Activated CD4-positive, alpha-beta T cell treated with anti-CD3 and anti-CD28 coated beads, Interleukin-2, amount 50 U/mL, for 4 hours (primary cell): ENCODE measurements at places on chromosomes 4 and X.

GRCh38 chr4:107034091-107034995 is 1.8 kb downstream of the DKK2 start:
- no peak for DNase-seq

- no peak for DNase-seq
Measured at GRCh38 chr4:108532738-108533137, 87.6 kb upstream of the RPL34 start.

GRCh38 chrX:107716118-107716684 is 59.4 kb downstream of the TSC22D3 start:
- DNase-seq: no peak

DNA sequence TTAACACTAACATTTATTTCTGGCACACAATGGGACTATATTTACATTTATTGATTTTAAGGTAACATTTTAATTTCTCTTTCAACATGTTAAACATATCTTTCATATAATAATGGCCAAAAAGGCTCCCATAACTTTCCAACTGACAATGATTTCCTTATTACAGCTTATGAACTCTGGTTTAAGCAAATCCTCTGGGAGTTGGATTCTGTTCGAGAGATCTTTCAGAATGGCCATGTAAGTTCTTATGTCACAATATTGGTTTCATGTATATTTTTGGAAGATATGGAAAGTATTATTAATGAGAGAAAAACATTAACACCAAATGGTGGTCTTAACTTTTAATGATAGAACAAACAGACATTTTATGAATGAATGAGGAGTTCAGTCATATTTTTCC is 4.1 kb downstream of the TDO2 start:
- DNase-seq: no peak

DNA sequence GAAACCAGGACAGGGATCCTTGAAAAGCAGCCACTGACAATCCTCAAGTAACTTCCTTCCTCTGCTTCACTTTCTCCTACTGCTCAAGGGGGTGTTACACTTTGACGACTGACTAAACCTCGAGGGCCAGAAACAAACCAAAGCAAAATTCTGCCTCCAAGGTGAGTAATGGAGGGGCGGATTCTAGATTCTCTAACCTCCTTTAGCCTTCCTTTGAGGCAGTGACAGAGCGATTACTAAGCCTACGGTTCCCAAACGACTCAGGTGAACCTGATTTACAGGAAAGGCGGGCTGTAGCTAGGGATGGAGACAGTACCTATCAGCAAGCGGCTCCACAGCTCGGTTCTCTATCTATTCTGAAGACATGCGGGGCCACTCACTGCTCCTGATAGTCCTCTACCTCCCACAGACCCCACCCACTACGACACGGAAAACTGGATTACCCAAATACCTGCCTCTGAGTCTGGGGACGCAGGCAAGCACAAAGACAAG is 487 bp downstream of the TBCK start:
- peak; percentile 54 for DNase-seq

DNA sequence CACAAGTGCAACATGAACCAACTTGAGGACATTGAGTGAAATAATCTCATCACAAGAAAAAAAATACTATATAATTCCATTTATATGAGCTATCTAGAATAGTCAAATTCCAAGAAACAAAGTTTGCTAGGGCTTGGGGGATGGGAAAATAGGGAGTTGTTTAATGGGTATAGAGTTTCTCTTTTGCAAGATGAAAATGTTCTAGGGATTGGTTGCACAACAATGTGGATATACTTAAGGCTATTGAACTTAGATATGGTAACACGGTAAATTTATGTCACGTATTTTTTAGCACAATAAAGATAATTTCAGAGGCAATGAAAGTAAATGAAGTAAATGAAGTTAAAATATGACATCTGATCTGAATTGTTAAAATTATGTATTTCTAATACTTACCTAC is 7.9 kb downstream of the MFSD8 start:
- DNase-seq: no peak

DNA sequence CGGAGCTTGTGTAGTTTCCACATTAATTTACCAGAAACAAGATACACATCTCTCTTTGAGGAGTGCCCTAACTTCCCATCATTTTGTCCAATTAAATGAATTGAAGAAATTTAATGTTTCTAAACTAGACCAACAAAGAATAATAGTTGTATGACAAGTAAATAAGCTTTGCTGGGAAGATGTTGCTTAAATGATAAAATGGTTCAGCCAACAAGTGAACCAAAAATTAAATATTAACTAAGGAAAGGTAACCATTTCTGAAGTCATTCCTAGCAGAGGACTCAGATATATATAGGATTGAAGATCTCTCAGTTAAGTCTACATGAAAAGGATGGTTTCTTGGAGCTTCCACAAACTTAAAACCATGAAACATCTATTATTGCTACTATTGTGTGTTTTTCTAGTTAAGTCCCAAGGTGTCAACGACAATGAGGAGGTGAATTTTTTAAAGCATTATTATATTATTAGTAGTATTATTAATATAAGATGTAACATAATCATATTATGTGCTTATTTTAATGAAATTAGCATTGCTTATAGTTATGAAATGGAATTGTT is at the start of gene FGB:
Gene FGB, plus strand, starts transcription at position 315 of the 558 bp plus-strand sequence. Its CDS starts 8 bp downstream, at position 323.
- no peak for DNase-seq

GRCh38 chrX:69538321-69538876 is 34.3 kb downstream of the NALF2 start:
- peak; percentile 69 for DNase-seq

- DNase-seq: no peak
Measured at GRCh38 chrX:133922390-133922771, 63.0 kb downstream of the GPC3 start.

DNA sequence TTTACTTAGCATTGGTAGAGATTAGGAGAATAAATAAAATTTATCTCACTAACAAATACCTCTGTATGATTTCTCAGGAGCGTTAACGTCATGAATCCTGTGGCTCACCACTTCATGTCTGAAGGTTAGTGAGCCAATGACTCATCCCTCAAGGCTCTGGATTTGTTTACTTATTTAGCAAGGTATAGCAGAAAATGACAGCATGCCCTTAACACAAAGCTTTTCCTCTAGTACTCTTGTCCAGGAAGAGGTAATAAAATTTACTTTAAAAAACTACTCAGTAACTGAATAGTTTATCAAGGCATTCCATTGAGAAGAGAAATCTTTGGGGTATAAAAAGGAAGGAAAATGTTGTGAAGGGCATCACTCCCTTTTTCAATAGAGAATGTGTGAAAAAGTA is 823.8 kb downstream of the CCSER1 start:
- DNase-seq: no peak

GRCh38 chr4:160021870-160022269 is 919.0 kb downstream of the RAPGEF2 start:
- DNase-seq: no peak

DNA sequence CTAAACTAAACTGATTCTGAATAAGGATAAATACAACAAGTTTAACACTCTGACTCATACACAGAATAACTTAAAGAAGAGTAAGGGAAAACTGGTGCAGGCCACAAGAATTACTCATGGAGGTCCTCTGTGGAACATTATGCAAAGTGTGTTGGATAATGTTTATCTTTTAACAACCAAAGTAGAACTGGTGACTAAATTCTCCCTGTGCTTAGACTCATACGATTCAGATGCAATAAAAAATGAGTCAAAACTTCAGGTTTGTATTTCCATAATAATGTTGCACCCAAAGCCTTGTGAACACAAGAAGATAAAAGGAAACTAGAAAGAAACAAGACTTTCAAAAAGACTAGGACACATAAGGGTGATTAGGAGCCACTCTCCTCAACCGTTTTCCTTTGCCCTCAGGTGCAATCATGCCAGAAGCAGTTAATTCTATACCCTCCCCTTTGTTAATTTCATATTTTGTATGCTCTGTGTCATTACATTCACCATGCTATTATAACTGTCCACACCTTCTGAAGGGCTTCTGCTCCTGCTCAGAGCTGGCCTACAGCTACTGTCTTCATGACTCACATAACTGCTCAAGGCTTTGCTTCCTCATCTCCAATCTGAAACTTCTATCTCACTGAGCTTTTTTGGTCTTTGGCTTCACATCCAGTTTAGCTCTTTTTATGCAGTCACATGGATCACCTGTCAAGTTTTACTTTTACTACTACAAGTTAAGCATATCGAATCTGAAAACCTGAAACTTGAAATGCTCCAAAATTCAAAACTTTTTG is 60.2 kb downstream of the KCNIP4 start:
- no peak for DNase-seq

DNA sequence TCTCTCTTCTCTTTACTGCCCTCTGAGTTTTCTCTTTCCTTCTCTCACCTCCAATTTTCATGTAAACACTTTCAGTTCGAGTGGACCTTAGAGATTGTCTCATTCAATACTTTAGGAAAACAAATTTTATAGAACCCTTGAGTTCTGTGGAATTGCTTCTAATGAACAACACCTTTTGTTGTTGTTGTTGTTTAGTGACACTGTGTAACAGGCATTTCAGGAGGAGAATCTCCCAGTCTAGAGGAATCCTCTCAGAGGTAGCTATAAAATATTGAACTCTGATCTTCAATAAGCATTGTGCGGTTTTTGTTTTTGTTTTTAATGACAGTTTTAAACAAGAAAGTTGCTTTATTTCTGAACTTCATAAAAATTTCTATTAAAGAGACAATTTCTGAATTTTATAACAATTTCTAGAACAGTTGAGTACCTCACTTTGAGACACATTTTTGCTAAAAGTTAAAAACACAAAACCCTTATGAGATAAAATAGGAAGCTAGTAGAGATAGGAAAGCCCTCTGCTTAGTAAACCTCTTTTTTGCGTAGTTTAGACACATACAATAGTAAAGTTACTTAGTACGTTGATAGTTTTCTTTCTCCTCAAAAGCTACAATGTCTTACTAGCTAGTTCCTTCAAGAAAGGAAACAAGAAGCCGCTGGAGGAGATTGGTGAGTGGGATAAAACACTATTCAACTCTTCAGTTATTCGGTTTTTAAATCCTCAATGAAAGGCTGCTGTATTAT is 38.8 kb downstream of the CLCN3 start:
- DNase-seq: no peak

- no peak for DNase-seq
Measured at GRCh38 chr4:6319530-6320150, 50.0 kb downstream of the WFS1 start.

GRCh38 chr4:76969941-76970529 is 20.5 kb downstream of the SEPTIN11 start:
- no peak for DNase-seq

- no peak for DNase-seq
Measured at GRCh38 chr4:70666369-70666768, at the start of gene JCHAIN. Gene JCHAIN (minus strand): TSS chr4:70666508. CDS start chr4:70666490, 18 bp downstream.

DNA sequence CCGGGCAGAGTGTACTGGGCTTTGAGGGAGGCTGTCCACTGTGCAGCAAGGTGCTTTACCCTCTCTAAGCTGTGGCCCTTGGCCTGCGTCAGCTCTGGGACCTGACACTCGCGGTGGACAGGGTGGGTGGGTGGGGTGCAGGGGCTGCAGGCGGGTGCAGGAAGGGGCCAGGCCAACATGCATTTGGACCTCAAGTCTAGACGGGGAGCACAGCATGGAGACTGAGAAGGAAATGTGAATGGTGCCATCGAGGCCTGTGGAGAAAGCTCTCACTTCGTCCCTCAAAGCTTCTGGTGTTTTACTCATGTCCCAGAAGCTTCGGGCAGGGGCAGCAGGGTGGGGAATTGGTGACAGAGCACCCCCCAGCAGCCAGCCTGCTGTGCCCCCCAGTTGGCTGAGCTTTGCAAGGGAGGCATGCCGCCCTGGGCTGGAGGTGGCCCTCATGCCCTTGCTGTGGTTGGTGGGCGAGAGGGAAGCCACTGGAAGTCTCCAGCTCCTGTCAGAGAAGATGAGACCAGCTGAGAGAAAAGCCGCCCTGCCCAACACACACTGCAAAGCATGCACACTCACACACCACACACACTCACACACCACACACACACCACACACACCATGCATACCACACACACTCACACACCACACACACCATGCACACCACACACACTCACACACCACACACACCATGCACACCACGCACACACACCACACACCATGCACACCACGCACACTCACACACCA is 12.3 kb downstream of the PNMA6E start:
- no peak for DNase-seq

GRCh38 chr4:81204571-81204970 is 10.5 kb downstream of the PRKG2 start:
- DNase-seq: no peak

DNA sequence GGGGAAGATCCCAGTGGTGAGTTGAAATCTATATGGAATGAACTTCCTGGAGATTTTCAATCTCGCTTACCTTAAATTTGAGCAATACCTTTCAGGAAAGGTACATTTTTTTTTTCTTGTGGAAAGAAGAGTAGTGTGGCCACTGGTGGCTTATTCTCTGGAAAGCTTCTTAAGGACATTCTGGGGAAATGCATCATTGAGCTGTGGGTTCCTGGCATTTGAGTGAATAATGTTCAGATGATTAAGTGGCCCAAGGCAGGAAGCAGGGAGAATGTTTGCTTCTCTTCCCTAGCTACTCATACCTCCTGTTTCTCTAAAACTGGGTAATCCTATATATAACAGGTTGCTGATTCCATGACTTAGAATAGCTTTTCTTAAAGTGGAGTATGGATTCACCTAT is 31.8 kb downstream of the STAG2 start:
- no peak for DNase-seq

DNA sequence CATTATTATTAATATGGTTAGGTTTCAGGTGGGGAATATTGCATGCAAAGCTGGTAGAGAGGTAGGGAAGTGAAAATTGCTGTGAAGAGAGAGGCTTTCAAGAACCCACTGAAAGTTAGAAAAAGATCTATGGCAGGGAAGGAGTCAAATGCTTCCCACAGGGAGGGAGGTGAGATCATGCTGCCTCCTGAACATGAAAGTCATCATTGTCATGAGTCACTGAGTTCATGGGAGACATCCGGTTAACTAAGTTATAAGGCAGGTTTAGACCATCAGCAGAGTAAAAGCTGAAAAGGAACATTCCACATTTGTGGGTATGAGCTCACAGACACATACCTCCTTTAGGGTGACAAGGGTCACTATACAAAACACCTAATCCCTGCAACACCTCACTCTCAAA is 16.2 kb downstream of the GATB start:
- no peak for DNase-seq

DNA sequence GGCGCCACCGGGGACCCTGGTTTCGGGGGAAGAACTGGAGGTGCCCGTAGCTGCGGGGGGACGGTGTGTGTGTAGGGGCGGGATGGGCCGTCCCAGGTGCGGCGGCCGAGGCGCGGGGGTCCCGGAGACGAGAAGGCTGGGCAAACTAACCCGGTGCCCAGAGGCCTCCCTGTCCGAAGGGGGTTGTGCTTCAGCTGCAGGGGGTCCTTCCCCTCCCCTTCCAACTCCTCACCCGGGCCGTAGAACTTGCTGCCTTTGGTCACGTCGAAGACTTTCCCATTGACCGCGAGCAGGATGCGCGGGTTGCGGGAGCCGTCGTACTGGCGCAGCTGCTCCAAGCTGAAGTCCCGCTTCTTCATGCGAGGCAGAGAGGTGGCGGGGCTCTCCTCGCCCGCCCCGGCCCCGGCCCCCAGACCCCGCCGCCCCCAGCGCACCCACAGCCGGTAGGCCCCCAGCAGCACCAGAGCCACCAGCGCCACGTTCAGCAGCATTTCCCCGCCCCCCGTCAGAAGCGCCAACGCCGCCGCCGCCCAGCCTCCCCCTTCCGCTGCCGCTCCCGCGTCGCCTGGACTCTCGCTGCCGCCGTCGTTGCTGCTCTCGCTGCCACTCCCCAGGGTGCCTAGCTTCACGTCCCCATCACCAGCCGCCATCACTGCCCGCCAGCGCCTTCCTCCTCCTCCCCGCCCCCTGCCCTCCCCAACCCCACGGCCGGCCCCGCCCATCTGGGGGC is at the start of gene PGRMC2:
Gene PGRMC2, minus strand, starts transcription at position 673 of the 730 bp plus-strand sequence. Its CDS starts 23 bp downstream, at position 650.
- peak; percentile 3 for DNase-seq

- DNase-seq: no peak
Measured at GRCh38 chrX:121479406-121479805, 432.0 kb downstream of the GLUD2 start.
